ENCODE measurements at places on chromosomes 3 and 15. TPM values are rescaled to one million over a fixed set of nuclear protein-coding genes. Genes with fewer than 3 reads are reported as not detected.

CLDN16 gene
- total RNA-seq, result 0.49 TPM

CCNL1 gene
- total RNA-seq, result 269 TPM

LIPC gene
- total RNA-seq, result not detected

TRIM42 gene
- total RNA-seq, result not detected

GP9 gene
- not detected for total RNA-seq

RAB7A gene
- total RNA-seq, result 122 TPM
